ENCODE measurements at places on chromosomes 4 and X.

DNA sequence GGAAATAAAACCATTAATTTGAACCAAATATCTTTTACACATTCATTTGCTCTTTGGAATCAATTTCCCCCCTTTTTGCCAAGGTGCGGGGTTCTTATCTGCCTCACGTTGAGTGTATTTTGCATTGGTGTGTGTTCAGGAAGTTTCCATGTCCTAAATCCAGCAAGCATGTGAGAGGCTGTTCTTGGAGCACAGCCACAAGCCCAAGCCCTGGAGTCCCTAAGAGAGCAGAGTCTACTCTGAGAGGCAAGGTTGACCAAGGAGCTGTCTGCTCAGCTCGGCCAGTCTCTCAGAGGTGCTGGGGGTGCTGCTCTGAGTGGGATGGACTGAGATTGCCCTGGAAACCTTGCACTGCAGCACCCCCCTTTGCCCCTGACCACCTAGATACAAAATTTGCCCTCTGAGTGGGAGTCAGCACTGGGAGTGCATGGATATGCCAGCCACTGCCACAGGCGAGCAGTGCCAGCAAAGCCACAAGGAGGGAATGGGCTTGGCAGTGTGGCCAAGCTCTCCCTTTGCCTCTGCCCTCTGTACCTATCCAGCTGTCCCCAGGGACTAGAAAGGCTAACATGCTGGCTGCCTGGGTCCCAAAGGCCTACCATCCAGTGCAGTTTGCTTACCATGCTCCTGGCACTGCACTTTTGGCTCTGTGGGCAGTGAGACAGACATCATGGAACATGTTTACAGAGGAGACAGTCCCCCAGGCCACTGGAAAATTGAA lies 20.5 kb upstream of the FAM193A start:
- no peak for DNase-seq

DNA sequence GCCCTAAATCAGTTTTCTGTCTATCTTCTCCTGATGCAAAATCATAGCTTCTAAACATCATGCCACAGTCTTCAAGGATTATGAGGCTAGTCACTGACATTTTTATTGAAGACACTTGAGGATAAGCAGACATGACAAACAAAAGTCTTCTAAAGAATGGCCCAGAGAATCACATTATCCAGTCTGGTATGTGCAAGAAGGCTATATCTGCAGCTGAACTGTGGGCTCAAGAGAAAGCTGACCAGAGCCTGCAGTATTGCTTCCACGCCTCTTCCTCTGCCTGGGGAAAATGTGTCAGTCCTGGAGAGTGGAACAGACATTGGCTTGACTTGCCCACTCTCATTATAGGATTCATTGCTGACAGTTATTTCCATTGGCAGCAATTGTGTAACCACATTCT lies 553.5 kb downstream of the SPOCK3 start:
- DNase-seq: no peak

DNA sequence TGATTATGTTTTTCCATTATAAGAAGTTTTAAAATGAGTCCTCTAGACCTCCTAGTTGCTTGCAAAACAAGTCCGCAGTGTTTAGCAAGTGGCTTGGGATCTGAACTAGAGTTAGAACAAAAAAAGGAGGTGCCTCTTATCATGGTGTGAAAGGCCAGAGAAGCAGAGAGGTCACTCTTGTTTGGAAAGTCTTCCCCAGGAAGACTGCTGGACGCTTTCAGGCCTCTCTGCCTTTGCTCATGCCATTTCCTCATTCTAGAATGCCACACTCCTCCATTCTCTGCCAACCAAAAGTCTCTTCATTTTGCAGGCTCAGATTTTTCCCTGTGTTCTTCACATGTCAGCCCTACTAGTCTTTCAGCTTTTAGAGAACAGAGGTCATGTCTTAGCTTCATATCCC lies 14.9 kb downstream of the PARM1 start:
- no peak for DNase-seq

- DNase-seq: no peak
These were observed 176.7 kb downstream of the NPFFR2 start for GRCh38 chr4:72208421-72209075.

DNA sequence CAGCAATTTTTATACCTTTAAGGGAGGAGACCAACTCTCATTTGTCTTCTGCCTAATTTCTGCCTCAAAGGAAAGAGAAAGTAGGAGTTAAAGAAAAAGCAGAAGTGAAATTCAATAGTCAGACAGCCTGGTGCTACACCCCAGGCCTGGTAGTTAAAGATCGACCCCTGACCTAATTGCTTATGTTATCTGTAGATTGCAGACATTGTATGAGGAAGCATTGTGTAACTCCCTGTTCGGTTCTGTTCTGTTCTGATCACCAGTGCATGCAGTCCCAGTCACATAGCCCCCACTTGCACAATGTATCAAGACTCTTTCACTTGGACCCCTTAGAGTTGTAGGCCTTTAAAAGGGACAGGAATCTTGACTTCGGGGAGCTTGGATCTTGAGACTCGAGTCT lies 335.9 kb upstream of the AR start:
- DNase-seq: no peak

GRCh38 chrX:128928636-128929035 lies 594.7 kb downstream of the SMARCA1 start:
- DNase-seq: no peak

- no peak for DNase-seq
These were observed 254.4 kb downstream of the BCOR start for GRCh38 chrX:39843318-39843717.

DNA sequence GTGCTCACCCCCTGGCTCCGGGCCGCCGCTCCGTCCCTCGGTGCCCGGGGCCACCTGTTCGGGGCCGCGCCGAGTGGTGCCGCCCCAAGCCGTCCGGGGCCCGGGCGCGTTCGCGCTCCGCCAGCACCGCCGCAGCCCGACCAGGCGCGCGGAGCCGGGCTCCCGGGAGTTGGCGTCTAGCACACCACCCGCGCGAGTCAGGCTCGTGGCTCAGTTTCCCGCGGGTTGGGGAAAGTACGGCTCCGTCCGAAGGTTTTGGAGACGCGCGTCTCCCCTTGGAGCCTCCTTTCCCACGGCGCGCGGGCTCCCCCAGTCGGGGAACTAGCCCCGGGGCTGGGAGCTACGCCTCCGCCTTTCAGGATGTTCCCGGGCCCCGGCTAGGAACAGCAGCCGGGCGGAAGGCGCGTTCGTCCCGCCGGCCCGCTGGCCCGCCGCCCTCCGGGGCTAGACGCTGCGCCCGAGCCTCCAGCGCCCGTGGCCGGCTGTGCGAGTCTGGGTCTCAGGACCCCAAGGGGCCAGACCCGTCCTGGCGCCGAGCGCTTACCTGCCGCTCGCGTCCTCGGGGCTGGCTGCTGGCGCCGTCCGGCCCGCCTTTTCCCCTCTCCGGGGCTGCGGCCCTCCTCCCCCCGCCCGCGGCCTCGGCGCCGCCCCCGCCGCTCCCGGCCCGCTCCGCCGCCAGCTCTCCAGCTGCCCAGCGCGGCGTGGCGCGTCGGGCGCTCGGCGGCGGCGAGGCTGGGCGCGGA lies at the start of gene ADGRG2:
ADGRG2 (minus strand) TSS at position 571 of the 743 bp plus-strand sequence. CDS start 53,634 bp downstream, outside the sequence.
- DNase-seq: no peak

GRCh38 chrX:69430785-69431184 lies 73.3 kb upstream of the NALF2 start:
- DNase-seq: no peak

DNA sequence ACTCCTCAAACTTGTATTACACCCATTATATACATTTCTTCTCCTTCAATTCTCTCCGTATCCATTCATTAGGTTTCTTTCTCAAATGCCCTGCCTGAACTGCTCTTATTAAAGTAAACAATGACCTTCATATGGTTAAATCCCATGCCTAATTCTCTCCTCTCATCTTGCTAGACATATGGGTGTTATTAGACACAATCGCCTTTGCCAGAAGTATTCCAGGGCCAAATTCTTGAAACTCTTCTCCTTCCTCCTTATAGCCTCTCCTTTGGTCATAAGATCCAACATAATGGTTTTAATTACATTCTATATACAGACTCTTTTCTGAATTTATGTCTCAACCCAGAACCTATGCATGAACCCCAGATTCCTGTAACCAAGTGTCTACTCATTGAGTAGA lies 4.8 kb downstream of the ANXA10 start:
- no peak for DNase-seq

DNA sequence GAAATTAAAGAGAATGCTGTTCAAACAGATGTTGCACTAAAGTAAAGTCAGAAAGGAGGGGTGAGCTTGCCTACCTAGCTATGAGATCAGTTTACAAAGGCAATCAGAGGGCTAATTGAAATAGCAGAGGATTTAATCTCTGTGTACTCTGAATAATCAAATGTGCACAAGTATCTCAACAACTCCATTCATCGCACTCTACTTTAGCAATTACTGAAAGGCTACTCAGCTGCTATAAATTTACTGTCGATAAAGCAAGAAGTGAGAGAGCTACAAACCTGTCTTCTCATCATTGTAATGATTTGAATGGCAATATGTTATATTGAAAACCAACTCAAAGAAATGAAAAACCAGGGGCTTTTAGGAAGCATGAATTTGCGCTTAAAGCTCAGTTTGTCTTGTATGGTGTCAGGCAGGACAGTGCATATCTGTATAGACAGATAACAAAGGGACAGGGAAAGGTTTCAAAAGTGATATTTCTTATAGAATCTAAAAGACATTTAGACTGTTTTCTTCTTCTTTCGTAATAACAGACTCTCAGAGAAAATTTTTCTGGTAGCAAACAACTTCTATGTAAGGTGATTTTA lies 34.8 kb downstream of the GC start:
- DNase-seq: no peak

DNA sequence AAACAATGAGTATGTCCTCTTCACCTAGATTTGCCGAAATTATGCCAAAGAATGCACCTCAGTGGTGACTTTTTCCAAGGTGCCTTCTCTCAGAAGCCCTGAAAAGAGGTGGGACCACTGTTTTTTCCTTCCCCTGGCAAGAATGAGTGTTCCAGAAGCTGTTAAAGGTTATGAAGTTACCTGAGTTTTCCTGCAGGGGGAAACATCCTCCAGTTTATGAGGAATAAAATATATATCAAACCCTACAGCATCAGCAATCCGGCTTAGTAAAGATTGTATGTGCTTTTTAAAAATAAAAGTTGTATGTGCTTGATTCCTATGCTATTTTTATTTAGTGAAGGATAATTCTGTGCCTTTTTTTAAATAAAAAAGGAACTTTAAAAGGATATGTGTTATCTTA lies 73.3 kb downstream of the RBM46 start:
- DNase-seq: no peak

GRCh38 chr4:77308843-77309242 lies 151.8 kb downstream of the CCNG2 start:
- DNase-seq: no peak

GRCh38 chr4:4872314-4872903 lies 12.9 kb downstream of the MSX1 start:
- DNase-seq: no peak

- no peak for DNase-seq
These were observed 194.3 kb downstream of the KIT start for GRCh38 chr4:54852054-54852453.

- DNase-seq: no peak
These were observed 301.2 kb downstream of the BMPR1B start for GRCh38 chr4:95058991-95059390.

- DNase-seq: no peak
These were observed 1.1 kb upstream of the NXT2 start for GRCh38 chrX:109535578-109535977.

DNA sequence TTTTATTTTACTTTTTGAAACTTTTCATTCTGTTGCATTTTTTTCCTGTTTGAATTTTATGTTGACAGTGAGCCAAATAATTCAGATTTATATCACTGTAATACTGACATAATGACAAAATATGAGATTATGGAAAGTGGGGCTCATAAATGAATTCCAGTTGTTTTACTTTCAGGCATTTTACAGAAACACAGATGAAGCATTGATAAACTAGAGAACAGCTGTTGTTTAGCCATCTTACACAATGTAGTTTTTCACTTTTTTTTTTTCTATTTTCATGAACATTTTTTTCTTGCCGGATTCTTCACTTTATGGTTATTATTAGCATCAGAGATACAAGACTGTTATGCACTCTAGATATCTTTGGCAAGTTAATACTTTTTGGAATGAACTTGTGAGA lies 91.7 kb upstream of the PAQR3 start:
- no peak for DNase-seq

- DNase-seq: no peak
These were observed 80.1 kb downstream of the ANAPC4 start for GRCh38 chr4:25457053-25457715.

DNA sequence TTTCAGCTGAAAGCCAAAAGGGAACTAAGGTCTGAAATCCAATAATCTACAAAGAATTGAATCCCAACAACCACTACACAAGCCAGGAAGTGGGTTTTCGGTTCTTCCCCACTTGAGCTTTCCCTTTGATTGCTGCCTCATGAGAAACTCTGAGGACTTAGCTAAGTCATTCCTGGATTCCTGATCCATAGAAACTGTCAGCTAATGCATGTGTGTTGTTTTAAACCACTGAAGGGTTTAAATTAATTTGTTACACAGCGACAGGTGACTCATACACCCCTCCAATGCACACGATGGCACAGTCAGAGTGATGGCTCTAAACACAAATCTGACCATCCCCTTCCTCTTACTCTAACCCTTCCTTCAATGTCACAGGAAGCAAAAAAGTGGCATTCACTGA lies 282.9 kb downstream of the RAB28 start:
- DNase-seq: no peak

DNA sequence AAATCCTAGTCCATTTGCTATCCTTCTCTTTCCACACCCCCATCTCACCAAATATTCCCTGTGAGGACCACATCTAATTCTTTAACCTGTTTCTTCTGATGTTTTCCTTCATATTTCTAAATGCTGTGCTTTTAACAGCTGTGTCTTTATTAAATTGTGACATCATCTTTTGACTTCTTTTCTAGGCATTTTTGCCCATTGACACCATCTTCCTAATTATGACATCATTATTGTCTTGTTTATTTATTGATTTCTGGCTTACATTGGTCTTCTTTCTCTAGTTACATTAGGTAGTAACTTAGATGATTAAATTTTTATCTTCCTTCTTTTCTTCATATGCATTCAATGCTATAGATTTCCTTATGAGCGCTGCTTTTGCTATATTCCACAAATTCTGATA lies 175.8 kb upstream of the PDE5A start:
- DNase-seq: no peak

DNA sequence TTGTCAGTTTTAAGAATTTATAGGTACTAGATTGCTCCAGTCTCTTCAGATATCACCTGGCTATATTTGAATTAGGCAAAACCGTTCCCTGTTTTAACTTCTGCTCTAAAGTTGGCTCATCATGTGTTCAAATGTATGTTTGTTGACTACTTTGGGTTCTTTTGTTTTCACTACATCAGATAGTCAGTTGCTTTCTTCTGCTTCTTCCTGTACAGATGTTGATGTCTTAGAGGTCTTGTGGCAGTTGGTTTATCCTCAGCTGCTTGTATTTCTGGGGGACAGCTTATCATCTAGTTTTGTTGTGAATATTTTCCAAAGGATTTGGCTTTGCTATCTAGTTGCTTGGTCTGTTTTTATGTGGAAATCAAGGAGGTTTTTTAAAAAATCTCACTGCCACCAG lies 28.0 kb downstream of the TBC1D19 start:
- no peak for DNase-seq

GRCh38 chr4:95102162-95102790 lies 344.5 kb downstream of the BMPR1B start:
- no peak for DNase-seq

GRCh38 chr4:153513596-153513995 lies 47.4 kb downstream of the TMEM131L start:
- DNase-seq: no peak
